ENCODE measurements at places on chromosomes 13 and 19.

DNA sequence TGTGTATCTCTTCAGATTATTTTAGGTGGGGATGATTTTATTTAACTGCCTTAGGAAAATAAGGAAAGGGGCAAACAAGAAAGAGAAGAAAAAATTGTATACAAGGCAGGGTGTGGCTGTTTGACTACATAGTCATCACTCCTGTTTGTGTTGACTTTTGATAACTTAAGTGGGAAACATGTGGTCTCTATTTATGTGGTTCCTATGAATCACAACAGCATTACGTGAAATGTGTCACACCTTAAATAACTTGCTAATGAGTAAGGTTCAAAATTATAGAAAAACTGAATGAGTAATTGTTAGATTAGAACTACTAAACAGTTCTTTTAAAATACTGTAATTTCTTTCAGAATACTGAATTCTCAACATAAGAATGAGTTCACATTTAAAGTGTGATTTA lies 69.3 kb downstream of the LMO7 start:
- no peak for DNase-seq

GRCh38 chr13:72853000-72853399 lies 71.1 kb downstream of the PIBF1 start:
- DNase-seq = no peak

- DNase-seq = no peak
Measured at GRCh38 chr19:10894911-10895213, 23.5 kb downstream of the CARM1 start.

DNA sequence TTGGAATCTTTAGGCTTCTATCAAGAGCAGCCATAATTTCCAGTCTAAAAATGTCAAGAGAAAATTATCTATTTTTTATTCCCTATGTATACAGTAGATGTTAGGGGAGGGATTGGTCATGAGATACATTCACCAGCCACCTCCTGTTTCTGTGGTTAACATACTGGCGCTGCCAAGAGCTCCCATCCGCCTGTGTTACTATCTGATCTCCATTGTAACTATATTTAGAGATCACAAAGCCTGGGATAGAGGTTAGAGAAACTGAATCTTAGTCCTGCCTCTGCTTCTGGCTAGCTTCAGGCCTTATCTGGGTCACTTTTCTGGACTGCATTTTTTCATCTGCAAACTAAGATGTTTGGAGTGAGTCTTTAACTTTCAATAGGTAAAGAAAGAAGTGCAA lies 46.3 kb downstream of the POLR1D start:
- DNase-seq = no peak

- no peak for DNase-seq
Measured at GRCh38 chr19:34236035-34236987, 18.0 kb upstream of the GARRE1 start.

GRCh38 chr13:44465318-44465717 lies 91.7 kb downstream of the SERP2 start:
- DNase-seq = no peak

- no peak for DNase-seq
Measured at GRCh38 chr19:13860679-13861391, 16.1 kb upstream of the NANOS3 start.

- no peak for DNase-seq
Measured at GRCh38 chr19:57512845-57513244, 13.1 kb downstream of the ZNF773 start.

- no peak for DNase-seq
Measured at GRCh38 chr19:18765224-18765623, 25.9 kb downstream of the COMP start.

DNA sequence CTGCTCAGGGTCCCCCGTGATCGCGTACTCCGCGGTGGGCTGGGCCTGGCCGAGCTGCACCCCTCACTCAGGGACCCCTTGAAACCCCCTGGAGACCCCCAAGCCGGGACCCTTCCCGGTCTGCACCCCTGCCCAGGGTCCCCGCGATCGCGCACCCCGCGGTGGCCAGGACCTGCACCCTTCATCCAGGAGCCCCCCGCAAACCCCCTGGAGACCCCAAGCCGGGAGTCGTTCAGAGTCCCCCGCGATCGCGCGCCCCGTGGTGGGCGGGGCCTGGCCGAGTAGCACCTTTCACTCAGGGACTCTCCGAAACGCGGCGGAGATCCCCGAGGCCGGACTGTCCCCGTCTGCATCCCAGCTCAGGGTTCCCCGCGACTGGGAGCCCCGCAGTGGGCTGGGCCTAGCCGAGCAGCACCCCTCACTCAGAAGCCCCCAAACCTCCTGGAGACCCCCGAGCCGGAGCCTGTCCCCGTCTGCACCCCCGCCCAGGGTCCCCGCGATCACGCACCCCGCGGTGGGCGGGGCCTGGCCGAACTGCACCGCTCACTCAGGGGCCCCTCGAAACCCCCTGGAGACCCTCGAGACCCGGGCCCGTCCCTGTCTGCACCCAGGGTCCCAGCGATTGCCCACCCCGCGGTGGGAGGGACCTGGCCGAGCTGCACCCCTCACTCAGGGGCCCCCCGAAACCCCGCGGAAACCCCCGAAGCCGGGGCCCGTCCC lies 748 bp downstream of the LMNB2 start:
- peak; percentile 48 for DNase-seq

DNA sequence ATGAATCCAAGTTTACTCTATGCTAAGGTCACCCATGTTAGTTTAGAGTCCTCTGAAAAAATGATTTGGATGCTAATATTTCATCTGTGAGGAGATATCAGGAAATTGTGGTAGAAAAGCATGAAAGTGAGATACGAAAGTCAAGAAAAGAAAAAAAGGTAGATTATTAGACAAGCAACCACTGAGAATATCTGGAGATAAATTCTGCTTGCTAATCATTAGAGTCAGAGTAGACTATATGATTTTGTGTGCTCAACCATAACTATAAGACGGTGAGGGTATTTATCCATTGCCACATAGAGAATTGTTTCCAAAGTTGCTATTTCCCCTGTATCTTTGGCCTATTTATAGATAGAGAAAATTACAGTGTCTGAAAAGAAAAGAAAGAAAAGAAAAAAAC lies 706.7 kb downstream of the SLITRK5 start:
- DNase-seq = no peak

GRCh38 chr19:2058570-2059421 lies 7.8 kb upstream of the MKNK2 start:
- no peak for DNase-seq

DNA sequence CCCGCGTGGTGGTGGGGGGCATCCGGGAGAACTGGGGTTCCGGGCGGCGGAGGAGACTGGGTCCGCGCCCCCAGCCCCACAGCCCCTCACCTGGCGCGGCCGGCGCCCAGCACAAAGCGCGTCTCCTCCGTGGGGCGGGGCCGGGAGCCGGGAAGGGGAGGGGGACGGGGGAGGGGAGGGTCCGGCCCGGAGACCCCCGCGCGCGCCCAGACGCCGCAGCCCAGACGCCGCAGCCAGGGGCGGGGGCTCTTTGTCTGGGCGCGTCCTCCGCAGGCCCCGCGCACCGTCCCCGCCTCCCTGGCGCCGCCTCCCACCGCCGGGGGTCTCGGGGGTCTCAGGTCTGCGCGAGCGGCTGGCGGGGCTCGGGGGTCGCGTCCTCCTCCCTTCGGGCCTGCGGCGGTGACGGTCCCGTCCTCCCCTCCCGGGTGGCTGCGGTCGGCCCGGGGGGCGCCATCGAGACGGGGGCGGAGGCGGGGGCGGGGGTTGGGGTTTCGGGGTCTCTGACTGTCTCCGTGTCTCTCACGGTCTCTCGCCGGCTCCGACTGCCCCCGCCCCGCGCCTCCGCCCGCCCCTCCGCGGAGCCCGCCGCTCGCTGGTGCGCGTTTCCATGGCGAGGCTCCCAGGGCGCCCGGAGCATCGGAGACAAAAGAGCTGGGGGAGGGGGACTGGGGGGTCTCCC lies at the start of gene PLPPR3:
Gene PLPPR3 (minus strand): TSS at position 131 of the 679 bp plus-strand sequence. CDS start 396 bp downstream, outside the sequence.
- DNase-seq = no peak

GRCh38 chr13:42740753-42741152 lies 40.6 kb upstream of the FAM216B start:
- no peak for DNase-seq

DNA sequence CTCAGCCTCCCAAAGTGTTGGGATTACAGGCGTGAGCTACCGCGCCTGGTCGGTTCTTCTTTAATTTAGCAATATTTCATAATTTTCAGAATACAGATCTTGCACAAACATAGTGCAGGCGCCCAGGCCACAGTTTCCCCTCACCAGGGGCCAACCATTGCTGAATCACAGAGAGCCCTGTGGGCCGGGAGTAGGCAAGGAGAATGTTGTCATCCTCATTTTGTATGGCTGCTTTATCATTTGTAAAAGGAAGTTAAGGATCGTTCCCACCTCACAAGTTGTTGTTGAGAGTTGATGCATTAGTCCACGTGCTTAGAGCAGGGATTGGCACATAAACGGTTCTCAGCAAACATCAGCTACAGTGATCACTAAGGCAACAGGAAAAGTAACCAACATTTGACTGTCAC lies 30.2 kb downstream of the MEIS3 start:
- no peak for DNase-seq

GRCh38 chr13:30253830-30254229 lies 53.5 kb downstream of the KATNAL1 start:
- no peak for DNase-seq

GRCh38 chr13:40969169-40969901 lies 49.8 kb downstream of the ELF1 start:
- DNase-seq = no peak

- DNase-seq = no peak
Measured at GRCh38 chr19:19817357-19817756, 4.2 kb downstream of the ZNF506 start.

DNA sequence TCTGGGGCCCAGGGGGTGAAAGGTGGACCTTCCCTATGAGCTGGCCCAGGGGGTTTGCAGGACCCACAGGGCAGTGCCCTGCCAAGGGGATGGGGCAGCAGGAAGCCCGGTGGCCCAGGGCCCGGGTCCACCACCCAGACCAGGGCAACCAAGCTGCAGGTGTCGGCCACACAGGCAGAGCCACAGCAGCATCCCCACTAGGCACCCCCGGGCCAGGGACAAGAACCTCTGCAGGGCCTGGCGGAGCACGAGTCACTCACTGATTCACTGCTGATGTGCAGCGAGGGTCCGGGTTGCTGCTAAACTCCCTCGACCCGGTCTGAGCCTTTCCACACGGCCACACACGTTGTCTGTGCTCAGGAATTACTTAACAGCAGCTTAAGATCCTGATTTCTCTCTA lies 8.8 kb downstream of the FZR1 start:
- DNase-seq = no peak

- no peak for DNase-seq
Measured at GRCh38 chr13:39318161-39318560, 279.9 kb downstream of the NHLRC3 start.

DNA sequence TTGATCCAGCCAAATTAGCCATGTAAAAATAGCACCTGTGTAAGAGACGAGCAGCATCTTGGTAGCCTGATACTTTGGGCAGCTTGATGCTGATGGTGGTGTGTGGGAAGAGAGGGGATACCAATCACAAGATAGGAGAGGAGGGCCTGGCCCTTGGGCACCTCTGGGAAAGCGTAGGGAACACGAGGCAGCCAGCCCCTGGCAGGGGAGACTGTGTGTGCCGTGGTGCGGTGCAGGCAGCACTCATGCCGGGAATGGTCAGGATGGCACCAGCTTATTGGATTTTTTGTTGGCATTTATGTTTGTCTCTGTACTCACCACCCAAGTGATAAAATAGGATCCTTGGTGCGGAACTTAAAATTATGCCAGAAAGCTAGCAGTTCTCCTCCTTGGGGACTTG lies 10.2 kb downstream of the SIGLEC8 start:
- DNase-seq = no peak

GRCh38 chr13:27174766-27175455 lies 3.3 kb upstream of the USP12 start:
- DNase-seq = no peak

- no peak for DNase-seq
Measured at GRCh38 chr13:40120781-40121180, 465.3 kb downstream of the COG6 start.

GRCh38 chr19:48716562-48717291 lies 2.8 kb downstream of the MAMSTR start:
- DNase-seq = no peak

GRCh38 chr13:71939186-71939585 lies 72.2 kb upstream of the DACH1 start:
- no peak for DNase-seq

- no peak for DNase-seq
Measured at GRCh38 chr19:18646535-18647370, 9.9 kb downstream of the KLHL26 start.

GRCh38 chr13:40170982-40171381 lies 495.5 kb downstream of the FOXO1 start:
- no peak for DNase-seq

- no peak for DNase-seq
Measured at GRCh38 chr13:96781141-96781540, 213.1 kb downstream of the OXGR1 start.

- DNase-seq = peak; percentile 40
Measured at GRCh38 chr13:79541426-79542049, 60.6 kb downstream of the NDFIP2 start.

GRCh38 chr19:55276720-55277430 lies 3.0 kb downstream of the HSPBP1 start:
- no peak for DNase-seq

DNA sequence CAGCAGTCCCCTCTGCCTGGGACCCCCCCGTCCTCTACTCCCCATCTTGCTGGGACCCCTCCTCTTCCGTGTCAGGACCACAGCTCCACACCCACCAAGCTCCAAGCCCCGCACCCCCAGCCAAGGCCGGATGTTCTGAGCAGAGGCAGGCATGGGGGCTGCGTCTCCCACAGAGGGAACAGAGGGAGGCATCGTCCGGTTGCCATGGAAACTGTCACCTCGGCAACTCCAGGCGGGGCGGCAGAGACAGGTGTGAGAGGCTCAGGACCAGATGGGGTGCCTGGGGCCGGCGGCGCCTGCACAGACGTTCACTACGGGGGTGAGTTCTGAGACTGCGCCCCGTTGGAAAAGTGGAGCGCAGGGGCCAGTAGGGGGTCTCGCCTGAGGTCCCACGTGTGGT lies 5.4 kb downstream of the RNU6-9 start:
- DNase-seq = no peak

- DNase-seq = no peak
Measured at GRCh38 chr13:48194379-48194754, 38.6 kb upstream of the ITM2B start.

GRCh38 chr19:30762651-30763050 lies 390.5 kb downstream of the ZNF536 start:
- no peak for DNase-seq

DNA sequence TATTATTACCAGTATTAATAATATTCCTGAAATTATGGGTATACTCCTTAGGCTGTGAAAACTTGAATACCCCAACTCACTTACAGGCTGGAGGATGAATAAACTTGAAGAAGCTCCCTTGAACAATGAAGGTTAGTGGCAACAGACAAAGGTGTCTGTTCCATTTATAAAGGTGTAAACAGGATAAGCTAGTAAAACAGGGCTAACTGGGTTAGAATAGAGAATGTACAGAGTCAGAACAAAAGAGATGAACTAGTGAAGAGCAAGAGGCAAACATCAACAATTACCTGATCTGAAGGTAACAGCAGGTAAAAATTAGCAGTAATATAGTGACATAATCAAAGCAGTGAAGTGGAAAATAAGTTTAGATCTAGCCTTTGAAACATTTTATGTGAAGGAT lies 23.2 kb downstream of the MICU2 start:
- DNase-seq = no peak

All from HEK293T (cell line).